Activated T-helper 17 cell treated with anti-CD3 and anti-CD28 coated beads, Interleukin-2, amount 50 U/mL, for 72 hours (primary cell): ENCODE measurements at places on chromosomes 7 and 10. TPM values are rescaled to one million over a fixed set of nuclear protein-coding genes. Genes with fewer than 3 reads are reported as not detected.

IL2RA gene
- total RNA-seq = 1,342 TPM

IFIT1B gene
- not detected for total RNA-seq

- no peak for ATAC-seq
Measured at GRCh38 chr7:121741896-121742295, 131.1 kb upstream of the PTPRZ1 start.

SGPL1 gene
- total RNA-seq = 30.8 TPM

- ATAC-seq = no peak
Measured at GRCh38 chr10:26367771-26368170, 70.4 kb upstream of the APBB1IP start.

GRCh38 chr10:86261941-86262687 lies 104.5 kb downstream of the GRID1 start:
- peak; percentile 39 for ATAC-seq

RBP4 gene
- total RNA-seq = not detected

DNA sequence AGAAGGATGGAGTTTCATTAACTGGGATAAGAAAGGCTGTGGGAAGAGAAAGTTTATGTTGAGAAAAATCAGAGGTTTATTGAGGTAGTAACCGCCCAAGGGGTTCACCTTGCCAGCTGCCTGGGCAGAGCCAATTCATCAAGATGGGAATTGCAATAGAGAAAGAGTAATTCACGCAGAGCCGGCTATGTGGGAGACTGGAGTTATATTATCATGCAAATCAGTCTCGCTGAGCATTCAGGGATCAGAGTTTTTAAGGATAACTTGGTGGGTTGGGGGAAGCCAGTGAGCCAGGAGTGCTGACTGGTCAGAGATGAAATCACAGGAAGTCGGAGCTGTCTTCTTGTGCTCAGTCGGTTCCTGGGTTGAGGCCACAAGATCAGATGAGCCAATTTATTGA lies 70.6 kb downstream of the MALRD1 start:
- no peak for ATAC-seq

DNA sequence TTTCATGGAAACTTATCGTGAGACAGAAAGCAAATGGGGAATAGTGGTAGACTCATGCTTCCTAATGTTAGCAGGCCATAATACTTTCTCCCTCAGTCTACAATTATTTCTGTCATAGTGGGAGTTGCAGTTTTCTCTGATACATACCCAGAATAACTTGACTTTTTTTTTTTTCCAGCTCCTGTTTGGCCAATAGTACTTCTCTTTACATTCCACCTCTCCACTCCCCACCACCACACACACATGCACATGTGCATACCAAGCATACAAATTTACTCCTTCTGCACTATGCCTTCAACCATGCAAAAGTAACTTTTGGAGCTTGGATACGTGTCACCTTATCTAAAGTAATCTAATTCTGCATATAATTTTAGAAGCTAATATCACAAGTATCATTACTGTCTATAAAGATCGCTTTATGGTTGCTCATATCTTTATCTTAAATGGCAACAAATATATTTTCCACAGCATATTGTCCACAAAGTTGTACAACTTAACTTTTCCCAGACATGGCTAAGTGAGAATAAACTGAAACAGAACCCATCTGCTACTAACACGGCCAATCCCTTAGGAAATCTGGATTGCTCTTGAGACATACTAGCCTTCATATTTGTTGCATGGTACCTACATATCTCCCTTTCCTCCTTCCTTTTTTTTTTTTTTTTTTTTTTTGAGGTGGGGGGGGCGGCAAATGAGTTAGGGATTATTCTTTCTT lies 49.0 kb downstream of the TES start:
- no peak for ATAC-seq

DNA sequence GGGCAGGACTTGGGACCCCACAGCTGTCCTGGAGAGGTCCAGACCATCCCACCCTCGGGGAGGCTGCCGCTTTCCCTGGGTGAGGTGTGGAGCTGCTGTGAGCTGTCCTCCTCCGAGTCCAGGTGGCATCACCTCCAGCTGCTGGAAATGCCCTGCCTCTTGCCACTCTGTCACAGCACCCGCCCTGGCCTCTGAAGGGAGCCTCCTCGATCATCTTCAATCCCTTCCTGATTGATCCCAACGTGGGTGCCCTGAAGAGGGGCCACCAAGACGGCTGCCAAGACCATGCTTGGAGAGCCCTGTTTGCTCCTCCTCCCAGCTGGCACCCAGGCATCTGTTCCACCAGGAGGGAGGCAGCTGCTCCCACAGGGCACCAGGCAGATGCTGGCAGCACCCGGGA lies 4.6 kb downstream of the C10orf105 start:
- ATAC-seq = no peak

NKX1-2 gene
- total RNA-seq = not detected

DNA sequence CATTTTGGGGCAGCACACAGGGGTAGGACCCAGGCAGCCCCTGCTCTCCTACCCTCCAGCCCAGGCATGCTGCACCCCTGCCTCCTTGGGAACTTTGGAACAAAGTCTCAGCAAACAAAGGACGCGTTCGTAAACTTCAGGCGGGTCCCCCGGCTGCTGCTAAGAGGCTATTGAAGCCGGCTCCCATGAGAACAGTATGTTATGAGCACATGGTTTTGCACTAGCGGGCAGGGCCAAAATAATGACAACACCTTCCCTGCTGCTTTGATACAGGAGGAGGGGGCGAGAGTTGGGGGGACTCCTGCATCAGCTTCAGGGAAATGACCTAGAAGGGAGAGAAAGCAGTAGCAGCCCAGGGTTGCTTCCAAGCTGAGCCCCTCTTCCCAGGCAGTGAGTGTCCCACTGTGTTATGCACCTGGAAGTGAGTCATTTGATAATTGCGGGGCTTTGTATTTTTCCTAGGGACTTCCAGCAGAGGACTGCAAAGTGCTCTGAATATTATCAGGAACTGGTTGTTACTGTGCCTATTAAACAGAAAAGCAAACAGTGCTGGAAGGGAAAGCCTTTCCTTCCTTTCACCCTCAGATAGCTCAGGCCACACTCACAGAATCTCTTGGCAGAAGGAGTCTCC lies 6.9 kb downstream of the ITPRIP start:
- ATAC-seq = no peak

ABCB1 gene
- 14.7 TPM for total RNA-seq

RPEL1 gene
- not detected for total RNA-seq

DNA sequence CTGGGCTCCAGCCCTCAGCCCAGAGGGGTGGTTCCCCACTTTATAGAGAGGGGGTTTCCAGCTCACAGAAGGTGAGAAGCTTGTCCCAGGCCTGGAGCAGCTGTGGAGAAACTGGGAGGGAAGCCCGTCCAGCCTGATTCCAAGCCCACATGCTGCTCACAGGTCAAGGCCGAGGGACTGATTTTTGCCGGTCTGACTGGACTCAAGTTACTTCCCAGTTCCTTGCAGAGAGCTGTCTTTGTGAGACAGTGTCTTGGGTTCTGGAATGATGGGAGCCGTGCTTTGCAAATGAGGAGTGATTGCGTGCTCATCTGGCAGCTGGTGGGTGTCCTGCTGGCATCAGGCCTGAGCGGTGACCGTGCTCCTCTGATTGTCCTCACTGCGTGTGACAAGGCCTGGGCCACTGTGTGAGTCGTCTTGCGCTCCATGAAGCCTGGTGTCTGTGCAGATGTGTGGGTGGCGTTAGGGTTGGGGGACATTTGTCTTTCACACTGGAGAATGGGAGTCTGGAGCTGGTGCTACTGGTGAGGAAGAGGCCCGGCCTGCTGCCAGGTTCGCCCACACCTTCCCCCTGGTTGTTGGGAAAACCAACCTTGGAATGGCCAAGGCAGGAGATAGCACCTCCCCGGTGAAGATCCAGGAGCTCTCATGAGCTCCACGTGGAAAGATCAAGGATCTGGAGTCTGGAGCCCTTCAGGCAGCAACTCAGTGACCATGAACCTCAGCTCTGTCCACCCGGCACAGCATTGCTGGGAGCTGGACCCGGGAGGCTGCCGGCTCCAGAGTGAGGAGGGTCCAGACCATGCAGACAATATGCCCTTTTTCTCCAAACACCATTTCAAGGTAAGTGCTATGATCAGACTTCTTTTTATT lies 129.6 kb downstream of the SMURF1 start:
- no peak for ATAC-seq

C7orf57 gene
- total RNA-seq = 0.95 TPM

MRC1 gene
- total RNA-seq = not detected

PDE6C gene
- not detected for total RNA-seq

GRK5 gene
- 28.2 TPM for total RNA-seq

HHEX gene
- total RNA-seq = 1.9 TPM

GRCh38 chr7:81013083-81013817 lies 94.4 kb upstream of the SEMA3C start:
- ATAC-seq = no peak

- ATAC-seq = no peak
Measured at GRCh38 chr7:1855725-1856160, 185.7 kb downstream of the ELFN1 start.

GRCh38 chr7:98651760-98652159 lies 34.7 kb downstream of the NPTX2 start:
- no peak for ATAC-seq

- no peak for ATAC-seq
Measured at GRCh38 chr7:105480931-105481330, 41.1 kb downstream of the PUS7 start.

GRCh38 chr10:99859585-99859984 lies 77.1 kb downstream of the ABCC2 start:
- no peak for ATAC-seq

DNA sequence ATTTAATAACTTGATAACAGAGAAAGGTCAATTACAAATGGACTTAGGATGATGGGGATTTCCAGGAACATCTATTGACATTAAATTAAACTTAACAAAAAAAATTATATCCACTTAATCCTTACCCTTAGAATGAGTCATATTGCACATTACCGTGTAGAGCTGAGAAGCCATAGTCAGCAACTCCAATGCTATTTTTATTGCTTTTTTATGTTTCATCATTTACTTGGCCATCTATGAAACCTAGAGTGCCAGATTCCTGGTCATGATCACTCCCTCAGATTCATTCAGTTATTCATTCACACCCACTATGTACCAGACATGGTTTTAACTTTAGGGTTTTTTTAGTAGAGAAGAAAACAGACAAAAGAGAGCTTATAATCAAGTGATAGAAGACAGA lies 1180.4 kb downstream of the CNTNAP2 start:
- ATAC-seq = no peak

DNA sequence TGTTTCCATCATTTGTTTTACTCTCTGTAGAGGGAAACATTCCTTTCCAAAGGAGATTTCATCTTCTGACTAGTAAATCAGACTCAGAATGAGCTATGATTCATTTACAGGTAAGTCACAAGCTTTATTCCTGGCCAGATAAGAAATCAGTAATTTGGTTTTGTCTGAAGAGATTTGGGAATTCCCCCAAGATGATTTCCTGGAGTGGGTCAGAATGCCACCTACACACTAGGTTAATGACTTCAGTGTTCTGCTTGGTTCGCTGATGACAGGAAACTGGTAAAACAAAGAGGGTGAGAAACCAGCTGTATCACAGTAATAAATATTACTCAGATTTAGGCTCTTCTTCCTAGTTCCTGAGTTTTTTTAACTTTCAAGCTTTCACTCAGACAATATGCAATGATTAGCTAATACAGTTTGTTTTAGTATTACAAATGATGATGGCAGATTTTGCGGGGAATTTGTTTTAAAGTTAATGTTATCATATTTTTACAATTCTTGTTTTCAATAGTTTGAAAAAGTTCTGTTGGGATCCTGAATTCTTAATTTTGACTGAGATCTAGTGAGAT lies 8.3 kb upstream of the ASZ1 start:
- ATAC-seq = peak; percentile 91

GRCh38 chr7:121019018-121019417 lies 30.5 kb downstream of the CPED1 start:
- no peak for ATAC-seq

- ATAC-seq = no peak
Measured at GRCh38 chr10:95963991-95964389, 56.2 kb downstream of the CC2D2B start.

GRCh38 chr7:24863626-24864025 lies 106.4 kb upstream of the GSDME start:
- no peak for ATAC-seq

KCNMA1 gene
- total RNA-seq = 0.48 TPM

ZDHHC4 gene
- 26.1 TPM for total RNA-seq

GRCh38 chr7:95688931-95689495 lies 83.3 kb upstream of the DYNC1I1 start:
- no peak for ATAC-seq

CYP2E1 gene
- 1.4 TPM for total RNA-seq

GRCh38 chr7:27419581-27420177 lies 177.1 kb downstream of the EVX1 start:
- no peak for ATAC-seq
